ENCODE measurements at places on chromosomes 7 and 10.

DNA sequence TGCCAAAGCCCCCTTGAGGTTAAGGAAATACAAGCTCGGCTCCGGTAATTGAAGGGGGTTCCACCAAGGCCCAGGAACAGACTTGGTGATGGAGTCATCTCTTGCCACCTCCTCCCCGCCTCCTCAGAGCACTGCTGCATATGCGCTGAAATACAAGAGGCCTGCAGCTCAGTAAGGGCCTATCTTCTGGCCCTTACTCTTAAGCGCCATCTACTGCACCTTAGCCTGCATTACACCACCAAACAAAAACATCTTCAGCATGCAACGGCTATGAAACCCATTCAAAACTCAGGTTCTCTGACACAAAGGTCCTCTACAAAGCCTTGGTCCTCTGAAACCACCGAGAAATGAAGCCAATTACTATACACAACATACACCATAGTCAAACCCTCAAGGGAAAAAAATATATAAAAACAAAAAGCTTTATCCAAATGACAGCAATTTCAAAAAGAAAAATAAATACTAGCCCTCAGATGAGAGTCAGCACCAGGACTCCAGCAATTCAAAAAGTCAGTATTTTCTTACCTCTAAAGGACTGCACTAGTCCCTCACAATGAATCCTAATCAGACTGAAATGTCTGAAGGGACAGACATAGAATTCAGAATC is 176.8 kb upstream of the TBX20 start:
- peak; percentile 4 for DNase-seq

DNA sequence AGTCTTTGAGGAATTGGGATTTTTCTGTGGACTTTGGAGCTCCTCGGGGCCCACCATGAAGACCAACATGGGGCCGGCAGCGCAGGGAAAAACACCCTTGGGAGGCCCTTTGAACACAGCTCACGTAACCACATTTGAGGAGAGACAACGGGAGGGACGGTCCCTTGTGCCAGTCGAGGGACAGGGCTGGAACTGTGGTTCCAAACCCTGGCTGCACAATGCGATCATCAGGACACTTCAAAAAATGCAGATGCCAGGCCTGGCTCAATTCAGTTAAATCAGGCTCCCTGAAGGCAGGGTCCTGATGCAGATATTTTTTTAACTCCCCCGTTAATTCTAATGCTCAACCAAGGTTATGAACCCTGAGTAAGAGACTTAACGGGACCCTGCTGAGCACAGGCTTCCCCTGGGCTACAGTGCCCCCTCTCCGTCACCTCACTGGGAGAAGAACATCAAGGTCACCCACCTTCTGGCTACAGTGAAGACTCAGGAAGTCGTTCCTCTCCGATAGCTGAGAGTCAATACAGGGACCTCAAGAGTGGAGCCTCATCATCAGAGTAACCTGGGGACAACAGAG is 30.4 kb downstream of the LYZL1 start:
- no peak for DNase-seq

DNA sequence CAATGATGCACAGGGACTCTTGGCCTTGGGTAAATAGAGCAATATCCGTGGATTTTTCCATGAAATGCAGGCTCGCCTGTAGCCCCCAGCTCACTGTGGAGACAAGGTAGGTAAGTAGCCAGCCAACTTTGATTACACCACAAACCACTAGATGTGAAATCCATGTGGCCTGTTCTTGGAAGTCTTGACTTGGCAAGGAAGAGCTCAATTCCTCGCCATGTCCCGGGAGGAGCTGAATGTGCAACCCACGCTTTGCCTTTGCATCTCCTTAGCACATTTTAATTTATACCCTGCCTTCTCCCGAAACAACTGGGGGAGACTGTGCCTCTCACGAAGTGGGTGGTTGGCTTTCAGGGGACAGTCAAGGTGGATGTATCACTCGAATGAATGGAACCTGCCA is 347.7 kb upstream of the MKI67 start:
- DNase-seq = no peak

DNA sequence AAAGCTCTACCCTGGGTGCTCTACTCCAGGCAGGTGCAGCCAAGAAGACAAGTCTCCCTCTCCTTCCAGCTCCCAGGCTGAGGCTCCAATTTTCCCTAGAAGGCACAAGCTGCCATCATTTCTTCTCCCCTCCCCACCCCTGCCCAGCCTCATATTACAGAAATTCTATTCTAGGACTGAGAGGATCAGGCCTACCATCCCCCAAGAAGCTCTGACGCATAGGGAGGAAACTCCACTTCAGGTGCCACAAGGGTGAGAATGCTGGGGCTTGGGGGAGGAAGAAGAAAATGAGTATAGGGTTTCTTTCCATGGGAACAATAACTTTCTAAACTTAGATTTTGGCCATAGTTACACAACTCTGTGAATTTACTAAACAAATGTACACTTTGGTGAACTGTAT is 35.3 kb downstream of the FEZF1 start:
- DNase-seq = no peak

- DNase-seq = no peak
Measured at GRCh38 chr10:62075414-62075813, 173.9 kb downstream of the ARID5B start.

DNA sequence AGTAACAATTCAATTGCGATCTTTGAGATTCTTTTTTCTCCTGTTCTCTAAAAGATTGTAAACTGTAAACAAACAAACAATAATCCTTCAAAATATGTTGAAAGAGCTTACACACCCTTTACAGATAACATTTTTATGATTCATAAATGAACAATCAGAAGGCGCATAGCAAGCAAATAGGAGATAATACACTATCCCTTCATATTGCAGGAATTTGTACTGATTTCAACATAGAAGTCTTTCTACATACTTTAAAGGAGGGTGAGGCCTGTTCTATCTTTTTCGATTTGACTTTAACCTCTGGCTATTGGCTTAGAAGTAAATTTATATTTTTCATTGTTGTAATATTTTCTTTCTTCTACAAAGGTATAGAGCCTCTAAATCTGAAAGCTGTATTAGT is 57.2 kb downstream of the TFEC start:
- DNase-seq = no peak

- DNase-seq = no peak
Measured at GRCh38 chr7:43054052-43054722, 58.3 kb upstream of the HECW1 start.

GRCh38 chr10:84537447-84537931 is 209.1 kb downstream of the CCSER2 start:
- DNase-seq = peak; percentile 21

GRCh38 chr10:93425861-93426260 is 56.3 kb downstream of the MYOF start:
- DNase-seq = no peak

- no peak for DNase-seq
Measured at GRCh38 chr10:61973906-61974305, 72.4 kb downstream of the ARID5B start.

DNA sequence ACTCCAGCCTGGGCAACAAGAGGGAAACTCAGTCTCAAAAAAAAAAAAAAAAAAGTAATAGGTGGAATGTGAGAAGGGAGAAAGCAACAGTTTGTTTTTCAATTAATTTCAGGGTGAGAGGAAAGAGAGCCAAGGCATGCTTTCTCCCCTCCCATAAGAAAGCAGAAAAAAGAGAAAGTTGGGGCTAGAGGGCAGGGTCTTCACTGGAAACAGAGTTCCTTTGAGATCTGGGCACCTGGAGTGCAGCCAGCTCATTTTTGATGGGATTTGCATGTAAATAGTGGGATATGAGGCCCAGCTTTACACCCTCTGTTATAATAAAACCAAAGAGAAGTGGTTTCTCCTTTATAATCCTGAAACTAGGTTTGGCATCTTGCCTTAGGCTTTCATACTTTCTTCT is 13.8 kb upstream of the STOX1 start:
- no peak for DNase-seq

- no peak for DNase-seq
Measured at GRCh38 chr7:101630591-101630990, 1.5 kb upstream of the MYL10 start.

- no peak for DNase-seq
Measured at GRCh38 chr7:39083781-39084180, 106.1 kb downstream of the POU6F2 start.

DNA sequence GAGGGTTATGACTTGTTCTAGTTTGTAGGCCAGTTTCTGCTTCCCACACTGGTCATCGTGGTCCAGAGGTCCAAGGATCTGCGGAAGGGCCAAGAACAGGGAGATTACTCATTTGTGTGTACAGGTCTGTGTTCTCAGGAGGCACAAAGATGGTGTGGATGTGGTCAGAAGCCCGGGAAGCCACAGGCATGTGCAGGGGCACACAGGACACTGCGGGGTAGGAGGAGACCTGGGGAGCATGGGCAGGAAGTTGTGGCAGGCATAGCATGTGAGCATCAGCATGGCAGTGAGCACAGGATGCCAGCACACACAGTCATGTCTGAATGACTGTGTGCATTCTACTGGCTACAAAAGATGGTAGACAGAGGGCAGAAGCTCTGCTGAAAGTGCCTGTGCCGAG is 445.8 kb downstream of the PLXNA4 start:
- no peak for DNase-seq

- DNase-seq = no peak
Measured at GRCh38 chr10:121248266-121248665, 350.0 kb downstream of the FGFR2 start.

- no peak for DNase-seq
Measured at GRCh38 chr10:103884681-103885139, 29.3 kb upstream of the SH3PXD2A start.

- DNase-seq = peak; percentile 72
Measured at GRCh38 chr7:104943502-104944343, 70.3 kb upstream of the KMT2E start.

GRCh38 chr7:151017953-151018420 is 6.3 kb downstream of the ATG9B start:
- DNase-seq = peak; percentile 89

DNA sequence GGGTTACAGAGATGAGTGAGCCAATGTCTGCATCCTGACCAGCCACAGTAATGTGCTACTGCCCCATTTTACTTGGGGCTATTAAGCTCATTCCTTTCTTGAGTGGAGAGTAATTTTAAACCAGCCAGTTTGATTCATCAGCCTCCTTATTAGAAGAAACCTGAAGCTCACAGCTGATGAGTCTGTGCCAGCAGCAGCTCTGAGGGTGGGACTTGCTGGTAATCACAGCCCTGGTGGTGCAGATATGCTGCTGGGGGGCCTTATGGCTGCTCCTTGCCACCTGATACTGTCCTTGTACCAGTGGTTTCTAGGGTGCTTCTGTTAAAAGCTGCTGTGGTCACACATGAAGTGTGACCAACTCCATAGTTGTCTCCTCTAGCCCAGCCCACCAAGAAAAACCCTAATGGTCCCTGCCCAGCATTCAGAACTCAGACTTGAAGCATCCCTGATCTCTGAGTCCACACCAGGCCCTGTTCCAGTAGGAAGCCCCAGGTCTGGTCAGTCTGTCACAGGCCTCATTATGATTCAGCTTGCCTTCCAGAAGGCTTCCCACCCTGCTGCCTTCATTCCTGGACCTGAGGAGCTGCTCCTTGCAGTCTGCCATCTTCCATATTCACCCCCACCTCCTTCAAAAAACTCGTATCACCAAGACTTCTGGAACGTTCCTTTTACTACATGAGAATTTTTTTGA is 28.9 kb upstream of the RBM20 start:
- DNase-seq = no peak

GRCh38 chr10:108104551-108105156 is 940.1 kb upstream of the SORCS1 start:
- no peak for DNase-seq

GRCh38 chr7:94237417-94237816 is 157.3 kb upstream of the COL1A2 start:
- DNase-seq = no peak

DNA sequence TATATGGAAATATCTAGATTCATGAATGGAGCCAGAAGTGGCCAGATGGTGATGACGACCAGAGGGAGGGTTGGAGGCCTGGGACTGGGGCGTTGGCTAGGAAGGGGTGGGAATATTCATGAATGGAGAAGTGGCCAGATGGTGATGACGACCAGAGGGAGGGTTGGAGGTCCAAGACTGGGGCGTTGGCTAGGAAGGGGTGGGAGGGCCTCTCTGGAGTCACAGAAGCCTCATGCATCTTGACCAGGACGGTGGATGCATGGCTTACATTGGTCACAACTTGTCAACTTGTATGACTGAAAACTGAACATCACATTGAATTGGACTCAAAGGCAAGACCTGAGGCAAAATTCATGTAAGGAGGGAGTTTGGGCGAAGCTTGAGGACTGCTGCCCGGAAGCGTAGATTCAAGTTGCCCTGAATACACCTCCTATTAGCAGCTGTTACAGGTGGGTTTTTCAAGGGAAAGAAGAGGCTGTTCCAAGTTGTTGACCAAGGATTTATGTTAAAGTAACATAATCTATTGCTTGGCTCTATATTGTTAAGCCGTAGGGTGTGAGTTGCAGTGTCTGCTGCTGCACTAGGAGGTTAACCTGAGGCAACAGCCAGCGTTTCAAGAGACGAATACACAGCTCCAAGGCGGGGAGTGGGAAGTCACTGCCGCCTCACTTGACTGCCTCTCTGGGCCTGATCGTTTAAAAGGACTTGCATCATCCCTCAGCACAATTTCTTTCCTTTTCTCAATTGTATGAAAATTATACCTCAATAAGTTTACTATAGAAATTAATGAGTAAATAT is 55.1 kb upstream of the FAM20C start:
- DNase-seq = no peak

DNA sequence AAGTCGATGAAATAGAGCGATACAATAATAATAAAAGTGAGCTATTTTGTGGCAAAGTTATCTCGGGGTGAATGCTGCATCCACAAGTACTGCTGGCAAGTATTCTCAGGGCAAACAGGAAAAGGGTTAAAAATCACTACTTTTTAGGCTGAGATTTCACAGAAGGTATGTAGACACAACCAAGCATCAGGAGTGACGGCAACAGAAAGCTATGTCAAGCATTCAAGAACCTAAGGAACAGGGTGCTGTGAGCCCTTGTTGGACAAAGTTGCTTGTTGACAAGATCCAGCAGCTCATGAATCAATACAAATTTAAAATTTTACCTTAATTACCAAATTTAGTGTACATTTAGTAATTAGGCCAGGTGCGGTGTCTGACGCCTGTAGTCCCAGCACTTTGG is 41.2 kb upstream of the C1QL3 start:
- no peak for DNase-seq

- no peak for DNase-seq
Measured at GRCh38 chr10:132897516-132898381, 44.6 kb downstream of the CFAP46 start.

DNA sequence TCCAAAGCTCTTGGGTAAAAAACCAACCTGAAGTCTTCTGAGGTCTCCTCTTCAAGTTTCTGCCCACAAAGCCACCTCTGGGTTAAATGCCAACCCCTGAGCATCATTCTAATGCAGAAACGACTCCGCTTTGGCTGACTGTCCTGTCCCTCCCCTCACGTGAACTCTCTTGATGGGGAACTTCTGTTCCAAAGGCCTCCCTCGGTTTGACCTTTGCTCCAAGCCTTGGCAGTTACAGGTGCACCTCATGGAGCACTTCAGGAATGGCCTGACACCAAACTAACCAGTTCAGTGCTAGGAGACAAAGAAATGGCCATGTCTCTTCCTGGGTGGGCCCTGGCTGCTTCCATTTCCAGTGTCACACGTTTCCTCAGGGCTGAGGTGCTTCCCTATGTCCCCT is 20.0 kb downstream of the CAMK2G start:
- no peak for DNase-seq

Data from stimulated activated CD4-positive, alpha-beta T cell treated with anti-CD3 and anti-CD28 coated beads, Interleukin-2, amount 100 ng/mL, for 24 hours (primary cell).